Calu3 (cell line): ENCODE measurements at places on chromosomes 2 and 18. TPM values are rescaled to one million over a fixed set of nuclear protein-coding genes. Genes with fewer than 3 reads are reported as not detected.

The ZBTB7C gene
- total RNA-seq, result not detected in 2 replicates

DNA sequence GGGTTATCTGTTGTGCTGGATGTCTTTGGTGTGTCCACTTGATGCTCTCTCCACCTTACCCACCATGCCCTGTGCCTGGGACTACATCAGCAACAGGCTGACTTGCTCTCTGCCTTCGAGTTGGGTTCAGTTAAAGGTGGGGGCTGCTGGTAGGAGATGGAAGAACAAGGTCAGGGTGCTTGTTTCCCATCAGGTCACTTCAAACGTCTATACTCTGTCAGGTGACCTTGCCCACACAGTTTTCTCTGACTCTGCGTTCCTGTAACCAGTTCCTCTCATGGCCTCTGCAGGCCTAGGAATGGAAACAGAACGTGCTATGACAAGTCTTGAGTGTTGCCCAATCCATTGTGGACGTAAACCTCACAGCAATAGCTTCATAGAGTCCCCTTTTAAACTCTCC lies 38.4 kb upstream of the PAPOLG start:
- no peak for DNase-seq

- peak; percentile 94 for DNase-seq
These were observed 70.2 kb upstream of the SH3BP4 start for GRCh38 chr2:234881413-234882241.

GRCh38 chr2:201233812-201234662 lies 26.3 kb upstream of the CASP8 start:
- DNase-seq, result no peak

- peak; percentile 15 for DNase-seq
These were observed 23.1 kb upstream of the TNFAIP6 start for GRCh38 chr2:151334082-151334815.

DNA sequence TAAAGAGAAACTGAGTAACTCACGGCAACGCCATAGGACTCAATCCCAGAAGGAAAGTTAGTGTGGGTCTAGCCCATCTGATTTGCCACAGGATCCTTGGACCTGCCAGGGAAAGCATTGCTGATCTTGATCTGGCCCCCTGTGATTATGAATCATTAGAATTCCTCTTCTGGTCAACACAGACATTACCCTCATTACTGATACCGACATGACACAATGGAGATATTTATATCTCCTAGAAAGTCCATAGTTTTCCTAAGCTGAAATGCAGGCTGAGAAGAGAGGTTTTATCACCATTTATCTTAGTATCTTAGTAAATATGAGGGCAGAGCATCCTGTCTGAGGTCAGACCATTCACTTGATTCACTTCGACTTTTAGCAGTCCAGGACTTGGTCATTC lies 75.5 kb upstream of the CCDC68 start:
- no peak for DNase-seq
